ENCODE measurements at places on chromosomes 3 and 15.
A peak's percentile ranks its signal among the peaks of the same experiment; 100 is the strongest.

- DNase-seq: no peak
Observed at GRCh38 chr15:63274427-63274826, 3.0 kb upstream of the APH1B start.

- peak; percentile 37 for DNase-seq
Observed at GRCh38 chr3:194686816-194687637, 1.3 kb downstream of the FAM43A start.

- no peak for DNase-seq
Observed at GRCh38 chr15:66231394-66232266, 21.9 kb downstream of the MEGF11 start.

DNA sequence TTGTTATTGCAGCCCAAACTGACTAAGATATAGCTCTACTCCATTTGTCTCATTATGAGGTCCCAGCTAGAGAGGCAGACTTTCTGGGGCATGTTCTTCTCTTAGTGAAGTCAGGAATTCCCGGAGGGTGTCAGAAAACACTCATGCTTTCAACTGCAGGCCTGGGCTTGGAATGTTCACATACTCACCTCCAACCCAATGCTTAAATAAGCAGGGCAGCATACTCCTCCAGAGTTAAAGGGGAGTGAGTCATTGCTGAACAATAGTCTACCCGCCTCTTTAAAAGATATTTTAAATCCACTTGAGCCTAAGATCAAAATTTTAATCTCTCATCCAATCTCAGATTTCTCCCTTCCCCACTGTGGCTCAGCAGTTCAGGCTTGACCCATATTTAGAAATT lies 167.8 kb upstream of the DPH6 start:
- DNase-seq: no peak

GRCh38 chr3:294581-294980 lies 98.0 kb downstream of the CHL1 start:
- DNase-seq: no peak

DNA sequence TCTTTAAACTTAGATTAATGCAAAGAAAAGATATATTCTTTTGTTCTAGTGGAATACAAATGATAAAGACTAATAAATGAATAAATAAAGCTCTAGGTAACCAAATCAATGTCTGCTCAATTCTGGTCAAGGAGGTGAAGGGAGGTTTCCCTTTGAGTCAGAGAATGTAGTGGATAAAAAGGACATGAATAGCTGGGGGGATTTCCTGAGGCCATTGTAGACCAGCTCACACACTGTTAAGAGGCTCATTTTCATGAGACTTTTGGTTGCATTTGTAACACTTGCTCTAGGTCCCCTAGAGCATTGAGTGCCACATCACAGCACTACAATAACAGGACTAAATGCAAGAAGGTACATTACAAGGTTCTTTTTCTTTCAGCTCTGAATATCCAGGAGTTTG lies 170.7 kb downstream of the TIGIT start:
- no peak for DNase-seq

- DNase-seq: no peak
Observed at GRCh38 chr3:98885851-98886250, 15.6 kb downstream of the DCBLD2 start.

DNA sequence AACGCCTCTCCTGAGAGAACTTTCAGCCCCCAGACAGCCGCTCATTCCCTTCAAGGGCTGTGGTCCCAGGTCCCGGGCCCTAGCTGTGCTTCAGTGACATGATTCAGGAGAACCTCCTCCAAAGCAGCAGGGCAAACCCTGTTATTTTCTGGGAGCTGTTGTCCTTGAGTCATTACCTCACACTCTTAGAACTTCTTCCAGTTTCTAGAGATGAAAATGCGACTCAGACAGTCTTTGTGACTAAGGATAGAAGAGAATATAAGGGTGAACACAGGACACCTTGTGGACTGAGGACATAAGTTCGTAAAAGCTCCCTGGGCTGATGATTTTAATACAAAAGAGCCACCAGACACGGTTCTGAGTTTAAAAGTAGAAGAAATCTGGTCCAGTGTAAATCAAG lies 203.8 kb downstream of the RORA start:
- DNase-seq: no peak

GRCh38 chr3:166569589-166569988 lies 732.4 kb upstream of the BCHE start:
- DNase-seq: no peak

GRCh38 chr15:73573572-73573971 lies 59.6 kb downstream of the NPTN start:
- peak; percentile 68 for DNase-seq

DNA sequence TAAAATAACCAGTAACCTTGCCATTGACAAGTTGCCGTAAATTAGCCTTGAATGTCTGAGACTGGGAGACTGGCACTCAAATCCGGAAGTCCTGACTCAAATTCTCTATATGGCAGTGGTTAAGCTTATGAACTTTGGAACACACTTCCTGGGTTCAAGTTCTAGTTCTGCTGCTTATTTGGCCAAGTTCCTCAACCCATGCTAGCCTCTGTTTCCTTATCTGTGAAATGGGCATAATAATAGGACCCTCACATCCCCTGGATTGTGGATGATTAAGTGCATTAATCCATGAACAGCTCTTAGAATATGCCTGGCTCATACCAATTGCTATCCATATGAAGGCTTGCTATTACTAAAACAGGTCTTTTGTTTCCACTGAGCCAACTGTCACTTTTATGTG lies 311.5 kb downstream of the EDEM1 start:
- no peak for DNase-seq

DNA sequence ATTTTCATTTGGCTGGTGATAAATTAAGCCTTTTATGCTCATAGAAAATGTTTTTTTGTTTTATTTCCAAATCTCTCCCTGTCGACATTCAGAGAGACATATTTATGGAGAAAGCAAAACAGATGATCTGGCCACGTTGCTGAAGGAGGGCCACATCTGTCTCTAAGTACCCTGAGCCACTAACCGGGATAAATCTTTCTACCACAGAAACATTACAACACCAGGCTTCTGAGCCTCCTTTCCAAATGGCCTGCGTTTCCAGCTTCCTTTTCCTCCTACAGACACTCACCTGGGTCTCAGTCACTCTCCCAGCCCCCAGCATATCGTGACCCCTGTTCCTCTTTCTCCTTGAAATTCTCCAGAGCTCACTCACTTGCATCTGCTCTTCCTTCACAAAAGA lies 161.0 kb downstream of the ARRDC4 start:
- no peak for DNase-seq

DNA sequence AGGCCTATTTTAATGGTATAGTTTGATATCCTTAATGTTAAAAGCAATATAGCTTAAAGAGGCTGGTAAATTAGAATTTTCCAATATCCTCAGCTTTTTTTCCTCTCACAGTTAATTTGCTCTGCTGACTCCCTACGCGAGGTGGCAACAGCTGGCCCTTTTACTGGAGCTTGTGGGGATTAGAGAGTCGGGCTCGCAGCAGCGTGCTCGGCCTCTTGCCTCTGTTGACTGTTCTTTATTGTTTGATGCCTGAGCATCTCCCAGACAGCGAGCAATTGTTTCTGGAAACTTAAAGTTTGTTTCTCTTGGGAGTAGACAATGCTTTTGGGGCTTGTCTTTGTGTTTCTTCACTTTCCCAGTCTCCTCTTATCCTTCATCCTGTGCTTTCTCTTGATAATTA lies 80.8 kb downstream of the OPA1 start:
- DNase-seq: no peak

DNA sequence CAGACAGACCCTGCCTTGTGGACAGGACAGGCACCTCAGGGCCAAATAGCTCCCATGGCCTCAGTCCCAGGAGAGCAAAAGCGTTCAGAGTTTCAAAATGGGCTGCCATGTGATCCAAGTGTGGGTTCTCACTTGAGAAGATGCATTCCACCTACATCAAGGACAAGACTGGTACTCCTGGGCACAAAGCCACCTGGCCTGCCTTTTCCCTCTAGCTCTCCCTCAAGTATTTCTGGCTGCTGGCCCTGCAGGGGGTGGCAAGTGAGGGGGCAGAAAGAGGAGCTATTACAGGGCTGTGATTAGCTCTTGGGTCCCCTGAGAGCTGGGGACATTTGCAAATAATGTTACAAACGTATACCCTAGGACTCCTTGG lies 6.5 kb upstream of the COL7A1 start:
- no peak for DNase-seq

DNA sequence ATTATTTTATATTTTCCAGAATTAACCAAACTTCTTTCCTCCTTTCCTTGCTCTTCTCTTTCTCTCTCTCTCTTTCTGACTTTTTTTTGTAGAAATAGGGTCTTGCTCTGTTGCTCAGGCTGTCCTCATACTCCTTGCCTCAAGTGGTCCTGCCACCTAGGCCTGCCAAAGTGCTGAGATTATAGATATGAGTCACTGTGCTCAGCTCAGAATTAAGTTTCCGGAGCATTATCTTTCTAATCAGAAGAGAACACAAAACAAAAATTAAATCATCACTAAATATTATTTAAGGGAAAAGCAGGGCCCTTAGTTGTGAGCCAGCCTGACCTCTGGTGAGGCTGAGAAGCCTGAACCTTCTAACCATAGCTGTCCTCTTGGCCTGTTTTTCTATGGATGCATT lies 168.2 kb downstream of the SOX2 start:
- DNase-seq: no peak

- DNase-seq: no peak
Observed at GRCh38 chr3:59692117-59692516, 642.3 kb upstream of the CFAP20DC start.

DNA sequence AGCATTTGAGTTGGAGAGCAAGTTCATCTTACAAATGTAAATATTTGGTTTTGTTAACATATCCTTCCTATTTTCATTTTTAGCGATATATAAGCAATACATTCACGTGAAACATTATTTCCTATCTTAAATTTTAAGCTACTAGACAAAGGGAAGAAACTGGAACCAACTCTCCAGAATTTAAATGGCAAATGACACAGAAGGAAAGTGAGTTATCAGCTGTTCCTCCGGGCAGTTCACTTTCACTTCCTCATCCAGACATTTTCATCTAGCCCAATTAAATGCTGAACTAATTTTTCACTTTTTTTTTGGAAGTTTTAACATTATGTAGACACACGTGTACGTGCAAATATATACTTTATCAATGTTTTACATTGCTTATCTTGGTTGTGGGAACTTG lies 58.7 kb downstream of the MORC1 start:
- DNase-seq: no peak

DNA sequence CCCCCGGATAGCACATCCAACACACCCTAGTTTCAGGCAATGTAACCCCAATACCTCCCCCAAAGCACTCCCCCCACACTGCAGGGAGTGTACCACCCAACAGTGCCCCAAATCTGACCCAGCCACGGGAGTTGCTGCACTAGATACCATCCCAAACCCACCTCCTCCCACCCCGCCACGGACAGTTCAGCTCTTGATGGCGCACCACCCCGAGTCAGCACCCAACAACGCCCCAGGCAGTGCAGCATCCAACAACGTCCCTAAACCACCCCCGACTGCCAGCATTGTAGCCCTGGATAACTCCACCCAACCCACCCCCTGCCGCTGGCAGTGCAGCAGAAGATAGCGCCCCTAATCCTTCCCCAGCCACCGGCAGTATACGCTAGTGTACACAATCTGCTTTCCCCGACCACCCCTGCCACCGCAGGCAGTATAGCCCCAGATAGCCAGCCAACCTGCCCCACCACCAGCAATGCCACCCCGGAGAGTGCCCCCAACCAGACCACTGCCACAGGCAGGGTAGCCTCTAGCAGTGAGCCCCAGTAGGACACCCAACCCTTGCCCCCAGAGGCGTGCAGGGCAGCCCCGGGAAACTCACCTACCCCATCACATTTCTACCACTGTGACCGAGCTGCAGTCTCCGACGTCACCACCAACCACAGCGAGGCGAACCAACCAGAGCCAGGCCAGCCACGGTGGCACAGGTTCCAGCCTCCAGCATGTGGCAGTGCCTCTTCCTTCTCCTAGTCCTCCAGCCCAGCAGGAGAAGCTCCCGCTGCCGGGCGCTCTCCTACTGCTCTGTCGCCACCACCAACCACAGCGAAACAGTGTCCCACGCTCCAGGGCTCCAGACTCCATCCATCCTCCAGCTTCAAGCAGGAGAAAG lies 178.1 kb downstream of the POTEB3 start:
- DNase-seq: no peak

DNA sequence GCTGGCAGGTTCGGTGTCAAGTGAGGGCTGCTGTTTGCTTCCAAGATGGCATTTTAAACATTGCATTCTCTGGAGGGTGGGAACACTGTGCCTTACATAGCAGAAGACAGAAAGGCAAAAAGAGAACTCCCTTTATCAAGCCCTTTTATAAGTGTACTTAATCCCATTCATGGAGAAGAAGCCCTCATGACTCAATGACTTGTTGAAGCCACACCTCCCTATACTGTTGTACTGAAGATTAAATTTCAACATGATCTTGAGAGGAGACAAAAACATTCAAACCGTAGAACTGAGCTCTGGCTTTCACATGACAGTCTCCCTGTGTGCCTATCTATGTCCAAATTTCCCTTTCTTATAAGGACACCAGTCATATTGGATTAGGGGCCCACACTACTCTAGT lies 443.4 kb upstream of the CDIN1 start:
- DNase-seq: no peak

DNA sequence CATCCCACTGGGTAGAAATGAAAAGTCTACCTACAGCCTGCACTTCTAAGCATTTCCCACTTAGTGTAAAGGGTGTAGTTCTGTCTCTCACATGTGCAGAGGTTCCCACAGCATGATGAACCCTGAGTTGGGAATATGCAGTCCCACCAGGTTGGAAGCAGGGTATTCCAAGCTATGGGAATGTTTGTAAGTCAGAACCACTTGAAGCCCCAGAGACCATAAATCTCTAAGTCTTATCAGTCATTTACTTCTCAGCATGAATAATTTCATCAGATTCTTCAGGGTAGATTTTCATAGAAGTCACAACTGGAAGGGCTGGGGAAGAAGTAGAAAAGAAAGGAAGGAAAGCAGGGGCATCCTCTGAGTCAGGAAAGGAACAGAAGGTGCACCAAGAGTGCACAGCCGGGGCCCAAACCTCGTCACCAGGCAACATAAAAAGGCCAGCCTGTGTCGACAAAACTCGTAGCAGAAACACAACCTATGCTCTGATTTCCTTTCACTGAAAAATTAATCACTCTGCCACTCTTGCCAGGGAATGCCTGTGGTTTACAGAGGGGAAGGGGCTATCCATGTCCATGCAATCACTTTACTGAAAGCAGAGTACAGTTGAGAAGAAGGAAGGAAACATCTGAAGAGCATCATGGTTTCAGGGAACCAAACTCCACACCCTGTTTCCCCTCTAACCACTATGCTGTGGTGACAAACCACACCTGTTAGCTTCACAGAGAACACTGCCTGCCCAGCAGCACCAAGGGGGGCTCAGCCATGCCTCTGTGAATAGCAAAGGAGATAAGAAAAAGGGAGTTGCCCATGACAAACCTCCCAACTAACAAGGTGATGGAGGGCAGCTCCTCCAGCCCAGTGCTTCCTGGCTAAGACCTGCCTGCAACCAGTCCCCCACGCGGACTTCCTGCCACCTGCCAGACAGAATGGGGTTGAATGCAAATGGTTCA lies 40.5 kb downstream of the SH3BP5 start:
- no peak for DNase-seq

- DNase-seq: no peak
Observed at GRCh38 chr15:47954196-47954595, 166.6 kb upstream of the SLC24A5 start.

GRCh38 chr3:49100046-49100615 lies 4.4 kb downstream of the QARS1 start:
- no peak for DNase-seq

- no peak for DNase-seq
Observed at GRCh38 chr3:15502616-15503015, 18.9 kb downstream of the COLQ start.
